ENCODE measurements at places on chromosomes 12 and 14.
A peak's percentile ranks its signal among the peaks of the same experiment; 100 is the strongest.

DNA sequence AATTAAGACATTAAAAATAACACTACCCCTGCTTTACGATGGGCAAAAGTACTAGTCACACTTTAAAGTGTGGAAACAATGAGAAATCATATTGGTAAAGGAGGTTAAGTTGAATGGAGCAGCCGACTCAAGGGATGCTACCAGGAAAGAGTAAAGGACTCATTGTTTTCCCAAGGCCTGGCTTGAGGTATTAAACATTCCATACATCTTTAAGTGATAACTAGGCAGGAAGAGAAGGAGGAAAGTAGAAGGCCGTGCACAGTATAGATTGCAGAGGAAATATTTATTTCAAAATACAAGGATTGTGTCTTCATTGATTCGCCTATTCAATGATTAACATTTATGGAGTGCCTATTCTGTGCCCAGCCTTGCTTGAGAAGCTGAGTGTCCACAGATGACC is 20.6 kb upstream of the YARS2 start:
- DNase-seq, result no peak

DNA sequence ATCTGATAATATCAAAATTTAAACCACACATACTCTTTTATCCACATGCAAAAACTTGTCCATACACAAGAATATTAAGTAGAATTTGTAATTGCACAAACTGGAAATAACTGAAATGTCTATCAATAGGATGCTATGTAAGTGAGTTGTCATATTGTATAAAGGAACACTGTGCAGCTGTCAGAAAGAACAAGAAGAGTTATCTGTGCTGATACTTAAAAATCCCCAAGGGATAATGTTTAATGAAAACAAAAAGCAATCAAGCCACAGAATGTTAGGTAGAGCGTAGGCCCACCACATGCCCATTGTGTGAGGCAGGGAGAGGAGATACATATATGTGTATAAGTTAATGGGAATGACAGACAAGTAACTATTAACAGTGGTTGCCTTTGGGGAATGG is 25.9 kb upstream of the HIGD1C start:
- no peak for DNase-seq

GRCh38 chr12:92021666-92022035 is 124.0 kb downstream of the BTG1 start:
- DNase-seq, result no peak

DNA sequence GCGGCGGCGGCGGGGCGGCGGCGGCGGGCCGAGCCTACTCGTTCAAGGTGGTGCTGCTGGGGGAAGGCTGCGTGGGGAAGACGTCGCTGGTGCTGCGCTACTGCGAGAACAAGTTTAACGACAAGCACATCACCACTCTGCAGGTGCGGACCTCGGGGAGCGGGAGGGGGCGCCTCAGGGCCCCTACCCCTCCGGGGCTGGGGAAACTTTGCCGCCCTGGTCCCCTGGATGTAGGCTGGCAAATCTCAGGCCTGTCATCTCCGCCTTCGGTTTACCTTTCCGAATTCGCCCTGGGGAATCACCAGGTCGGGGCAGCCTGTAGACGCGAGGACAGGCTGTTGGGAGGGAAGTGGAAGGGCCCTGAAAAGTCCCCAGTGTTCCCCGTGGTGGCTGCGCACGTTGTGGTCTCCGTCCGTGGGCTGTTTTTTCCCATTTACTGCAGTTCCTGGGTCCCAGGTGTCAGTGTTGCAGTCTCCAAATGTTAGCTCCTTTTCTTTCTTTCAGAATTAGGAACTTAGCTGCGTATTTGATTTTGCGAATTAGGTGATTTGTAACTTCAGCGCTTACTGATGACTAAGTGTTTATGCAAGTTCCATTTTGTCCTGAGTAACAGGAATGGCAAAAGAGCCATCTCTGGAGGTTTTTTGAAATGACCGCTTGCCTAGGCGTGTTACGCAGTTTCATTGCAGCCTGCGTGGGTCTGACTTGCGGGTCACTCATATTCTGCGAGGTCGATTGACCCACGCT is 656 bp downstream of the RAB21 start:
- DNase-seq, result peak; percentile 68

GRCh38 chr12:45305907-45306306 is 90.0 kb downstream of the ANO6 start:
- peak; percentile 39 for DNase-seq

Measured in fibroblast of the aortic adventitia (primary cell).